ENCODE measurements at places on chromosomes 4 and X. TPM values are rescaled to one million over a fixed set of nuclear protein-coding genes. Genes with fewer than 3 reads are reported as not detected.
A peak's percentile ranks its signal among the peaks of the same experiment; 100 is the strongest.

DNA sequence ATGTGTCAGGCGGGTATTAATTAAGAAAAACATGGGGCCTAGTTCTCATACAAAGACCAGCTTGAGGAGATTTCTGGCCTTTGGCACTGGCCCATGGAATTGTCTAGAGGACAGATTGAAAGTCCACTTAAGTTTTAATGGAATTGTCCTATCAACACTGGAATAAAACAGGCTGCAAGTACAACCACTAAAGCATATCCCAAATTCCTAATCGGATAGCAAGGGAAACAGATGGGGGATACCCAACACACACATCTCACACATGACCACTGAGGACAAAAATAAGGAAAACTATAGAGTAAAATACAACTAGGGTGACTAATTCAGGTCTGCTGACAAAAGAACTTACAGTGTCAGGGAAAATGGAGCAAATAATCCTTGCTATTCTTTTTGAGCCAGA, 167.8 kb downstream of the GASK1B start:
- DNase-seq: no peak

GPRASP1 gene
- 14.7 TPM for total RNA-seq

DNA sequence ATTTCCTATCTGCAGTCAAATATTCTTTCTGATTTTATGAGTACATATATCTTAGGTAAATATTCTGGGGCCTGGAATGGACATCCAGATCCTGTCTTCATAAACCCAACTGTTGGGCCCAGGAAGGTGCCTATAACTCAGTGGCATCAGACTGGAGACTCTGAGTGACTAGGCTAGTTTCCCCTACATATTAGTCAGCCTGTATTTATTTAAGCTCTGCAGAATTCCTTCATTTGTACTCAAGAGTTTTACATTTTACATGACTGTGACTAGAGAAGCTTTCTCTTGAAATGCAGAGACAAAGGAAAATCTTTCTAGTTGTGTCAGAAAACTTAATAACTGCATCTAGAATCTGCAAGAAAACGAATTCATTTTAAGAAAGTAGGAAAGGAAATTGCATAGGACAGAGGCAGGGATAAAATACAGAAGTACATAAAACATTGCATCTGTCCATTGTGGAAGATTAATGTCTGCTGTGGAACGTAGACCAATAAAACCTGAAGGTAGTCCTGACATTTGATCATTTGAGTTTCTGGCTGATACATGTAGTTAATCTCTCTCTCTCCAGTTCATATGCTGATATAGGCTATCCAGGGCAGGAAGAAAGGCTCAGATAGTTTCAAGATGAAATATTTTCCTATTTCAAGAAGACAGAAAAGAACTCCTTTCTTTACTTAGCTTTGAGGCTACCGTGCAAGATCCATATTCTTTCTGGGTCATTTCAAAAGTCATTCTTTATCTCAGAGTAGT, 78.2 kb downstream of the OPHN1 start:
- DNase-seq: no peak

CD40LG gene
- total RNA-seq: 0.27 TPM

GRCh38 chrX:38513112-38513742, 48.1 kb upstream of the TSPAN7 start:
- DNase-seq: no peak

GRCh38 chr4:152045807-152046571, 285.2 kb upstream of the GATB start:
- no peak for DNase-seq

GRCh38 chrX:152904151-152905080, 6.5 kb downstream of the ZNF185 start:
- peak; percentile 81 for DNase-seq

DNA sequence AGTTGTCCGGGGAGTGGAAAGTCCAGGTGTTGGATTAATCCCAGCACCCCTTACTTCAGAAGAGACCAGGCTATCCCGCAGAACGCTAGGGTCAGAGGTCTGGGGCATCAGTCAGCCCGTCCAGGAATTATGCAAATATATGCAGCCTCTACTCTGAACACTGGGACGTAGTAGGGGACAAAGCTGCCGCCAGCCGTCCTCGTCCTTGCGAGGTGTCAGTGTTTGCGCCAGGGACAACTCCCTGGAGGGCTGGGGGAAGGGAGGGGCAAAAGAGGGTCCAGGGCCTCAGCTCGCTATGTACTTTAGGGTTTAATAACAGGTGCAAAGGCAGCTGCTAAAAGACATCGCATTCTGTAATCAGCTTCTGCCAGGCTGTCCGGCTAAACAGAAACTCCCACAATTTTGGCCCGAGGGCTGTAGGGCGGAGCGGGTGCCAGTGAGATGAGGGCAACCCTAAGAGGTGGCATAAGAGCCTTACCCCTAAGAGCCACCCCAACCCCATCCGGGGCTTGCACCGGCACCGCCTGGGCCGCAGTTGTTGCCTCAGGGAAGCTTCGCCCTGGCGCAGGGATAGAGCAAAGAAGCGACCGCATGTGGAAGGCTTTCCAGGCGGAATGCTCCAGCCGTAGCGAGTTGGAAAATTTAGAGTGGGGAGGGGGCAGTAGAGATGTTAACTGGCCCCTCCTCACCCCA, 8.4 kb downstream of the HAND2 start:
- DNase-seq: no peak

RENBP gene
- 30.2 TPM for total RNA-seq

DMRTC1B gene
- total RNA-seq: not detected

DNA sequence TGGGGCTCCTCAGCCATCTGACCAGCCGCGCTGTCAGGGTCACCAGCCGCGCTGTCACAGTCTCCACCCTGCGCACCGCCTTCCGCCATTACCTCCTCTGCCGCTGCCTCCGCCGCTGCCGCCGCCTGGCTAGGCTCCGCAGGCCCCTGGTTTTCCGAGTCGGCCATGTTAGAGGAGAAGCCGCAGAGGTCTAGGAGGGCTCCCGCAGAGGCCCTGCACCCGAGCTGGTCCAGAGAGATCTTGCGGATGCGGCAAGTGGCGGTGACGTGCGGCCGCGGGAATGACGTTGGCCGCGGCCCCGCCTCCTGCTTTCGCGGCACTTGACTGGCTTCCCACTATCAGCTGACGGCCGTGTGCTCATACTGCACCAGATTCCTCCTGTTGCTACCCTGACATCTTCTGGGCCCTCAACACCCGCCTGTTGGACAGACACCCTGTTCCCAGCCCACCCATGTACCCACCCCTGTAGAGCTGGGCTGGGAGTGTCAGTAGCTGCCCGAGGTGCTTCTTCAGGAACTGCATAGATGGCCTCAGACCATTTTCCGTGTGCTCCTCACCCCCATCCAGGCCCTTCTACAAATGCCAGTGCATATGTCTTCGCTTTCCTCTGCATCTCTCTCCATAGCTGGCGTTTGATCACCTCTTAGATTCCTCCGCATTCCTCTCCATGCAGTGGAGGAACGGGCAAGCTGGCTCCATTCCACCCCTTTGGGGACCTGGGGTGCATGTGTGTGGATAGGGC, at the start of gene NAP1L5:
TSS of gene NAP1L5 (minus strand) at position 242 of the 742 bp plus-strand sequence. CDS start at position 167, 75 bp downstream.
- peak; percentile 50 for DNase-seq

GRCh38 chr4:99201690-99202089, 17.4 kb downstream of the ADH6 start:
- DNase-seq: no peak

CLTRN gene
- 0.69 TPM for total RNA-seq

GRCh38 chrX:119816300-119816699, 24.9 kb upstream of the RPL39 start:
- no peak for DNase-seq

ARL9 gene
- 1.1 TPM for total RNA-seq

USP26 gene
- not detected for total RNA-seq

DNA sequence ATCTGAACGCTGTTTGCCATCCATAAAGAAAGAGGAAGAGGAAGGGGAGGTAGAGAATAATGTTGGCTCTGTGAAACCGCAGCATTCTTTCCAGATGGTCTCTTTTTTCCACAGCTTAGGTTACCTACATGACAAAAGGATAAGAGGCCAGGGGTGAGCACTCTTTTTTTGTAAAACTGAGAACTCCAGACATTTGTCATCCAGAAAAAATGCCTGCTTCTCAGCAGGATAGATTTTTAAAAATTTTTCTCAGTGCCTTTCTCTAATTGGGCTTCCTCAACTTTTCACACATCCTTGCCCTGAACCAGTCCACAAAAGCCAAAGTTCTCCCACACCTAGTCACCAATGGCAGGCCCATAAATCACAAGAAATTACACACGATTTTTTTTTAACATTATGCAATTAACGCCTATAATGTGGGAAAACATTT, 158.1 kb upstream of the TENM3 start:
- DNase-seq: no peak

GRCh38 chrX:104427693-104428092, 138.3 kb upstream of the IL1RAPL2 start:
- no peak for DNase-seq

MUC7 gene
- total RNA-seq: not detected

GRCh38 chrX:85619962-85620361, 240.5 kb upstream of the POF1B start:
- no peak for DNase-seq

DNA sequence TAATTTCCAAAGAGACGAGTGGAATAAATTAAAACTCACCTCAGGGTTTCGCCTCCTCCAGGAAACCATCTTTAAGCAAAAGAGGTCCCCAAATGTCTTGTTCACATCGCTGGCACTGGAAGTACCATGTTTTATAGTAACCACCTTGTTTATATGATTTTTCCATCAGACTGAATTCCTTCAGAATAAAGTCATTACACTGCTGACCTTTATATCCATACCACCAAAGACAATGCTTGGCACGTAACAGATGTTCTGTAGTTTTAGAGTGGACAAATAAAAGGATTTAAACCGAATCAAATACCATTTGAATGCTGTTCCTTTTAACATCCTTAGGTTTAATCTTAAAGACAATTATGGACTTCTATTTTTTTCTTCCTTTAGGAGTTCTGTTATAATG, 4.7 kb downstream of the NUDT6 start:
- DNase-seq: no peak

STOX2 gene
- 12.9 TPM for total RNA-seq

- no peak for DNase-seq
These were observed 53.5 kb downstream of the BMP3 start for GRCh38 chr4:81084029-81084428.

TMSB15A gene
- total RNA-seq: 1.0 TPM

DNA sequence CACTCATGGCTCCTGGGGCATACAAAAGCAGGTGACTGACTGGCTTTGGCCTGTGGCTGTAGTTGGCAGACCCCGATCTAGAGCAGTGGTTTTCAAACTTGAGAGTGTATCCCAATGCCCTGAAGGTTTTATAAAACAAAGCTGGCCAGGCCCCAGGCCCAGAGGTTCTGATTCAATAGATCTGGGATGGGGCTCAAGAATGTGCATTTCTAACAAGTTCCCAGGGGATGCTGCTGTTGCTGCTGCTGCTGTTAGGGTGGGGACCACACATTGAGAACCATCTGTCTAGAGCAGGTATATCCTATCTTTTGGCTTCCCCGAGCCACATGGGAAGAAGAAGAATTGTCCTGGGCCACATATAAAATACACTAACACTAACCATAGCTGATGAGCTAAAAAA, 7.3 kb downstream of the AIFM1 start:
- no peak for DNase-seq

- no peak for DNase-seq
These were observed 100.2 kb downstream of the PDLIM5 start for GRCh38 chr4:94551643-94552564.

DNA sequence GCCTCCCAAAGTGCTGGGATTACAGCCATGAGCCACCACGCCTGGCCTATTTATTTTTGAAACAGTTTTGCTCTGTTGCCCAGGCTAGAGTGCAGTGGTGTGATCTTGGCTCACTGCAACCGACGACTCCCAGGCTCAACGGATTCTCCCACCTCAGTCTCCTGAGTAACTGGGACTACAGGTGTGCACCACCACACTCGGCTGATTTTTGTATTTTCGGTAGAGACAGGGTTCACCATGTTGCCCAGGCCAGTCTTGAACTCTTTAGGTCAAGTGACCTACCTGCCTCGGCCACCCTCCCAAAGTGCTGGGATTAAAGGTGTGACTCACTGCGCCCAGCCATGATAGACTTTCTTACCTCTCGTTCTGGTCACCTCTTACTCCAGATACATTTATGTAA, 124.0 kb downstream of the UBE2K start:
- DNase-seq: peak; percentile 42

ACTRT1 gene
- total RNA-seq: not detected
